ENCODE measurements at places on chromosomes 3 and 15. TPM values are rescaled to one million over a fixed set of nuclear protein-coding genes. Genes with fewer than 3 reads are reported as not detected.

DUOXA2 gene
- polyA plus RNA-seq = not detected

DCLK3 gene
- polyA plus RNA-seq = 1.4 TPM

SAMMSON gene
- 0.16 TPM for polyA plus RNA-seq

RAD51 gene
- 9.5 TPM for polyA plus RNA-seq

ACOX2 gene
- polyA plus RNA-seq = 43.3 TPM

TEX9 gene
- polyA plus RNA-seq = 20.6 TPM

PAQR5 gene
- polyA plus RNA-seq = 6.0 TPM

DISP2 gene
- 1.1 TPM for polyA plus RNA-seq

MUSTN1 gene
- 1.7 TPM for polyA plus RNA-seq

GOLGA6L2 gene
- not detected for polyA plus RNA-seq

CCDC13 gene
- polyA plus RNA-seq = 1.9 TPM

GASK1A gene
- polyA plus RNA-seq = 4.4 TPM

TMEM207 gene
- 0.37 TPM for polyA plus RNA-seq

VIPR1 gene
- 9.2 TPM for polyA plus RNA-seq

ZNF592 gene
- polyA plus RNA-seq = 23.0 TPM

SKOR1 gene
- polyA plus RNA-seq = 0.28 TPM

NR1I2 gene
- polyA plus RNA-seq = 0.44 TPM

DPPA2 gene
- not detected for polyA plus RNA-seq

ITGB5 gene
- 45.8 TPM for polyA plus RNA-seq

B3GALNT1 gene
- 34.8 TPM for polyA plus RNA-seq

SI gene
- not detected for polyA plus RNA-seq

SLC28A1 gene
- 0.13 TPM for polyA plus RNA-seq

SLC12A1 gene
- polyA plus RNA-seq = 0.66 TPM

ZBBX gene
- 7.8 TPM for polyA plus RNA-seq

PPP4R2 gene
- polyA plus RNA-seq = 105 TPM

GP9 gene
- polyA plus RNA-seq = 1.7 TPM

C3orf49 gene
- polyA plus RNA-seq = 1.3 TPM

OR5K1 gene
- polyA plus RNA-seq = not detected

MUC20 gene
- polyA plus RNA-seq = 14.2 TPM

TMEM158 gene
- 3.4 TPM for polyA plus RNA-seq

CSPG5 gene
- polyA plus RNA-seq = 1.1 TPM

SLC27A2 gene
- 8.8 TPM for polyA plus RNA-seq

MME gene
- 33.1 TPM for polyA plus RNA-seq

DNAJA4 gene
- 34.3 TPM for polyA plus RNA-seq

AGBL1 gene
- 0.10 TPM for polyA plus RNA-seq

SST gene
- polyA plus RNA-seq = 1.3 TPM

GOLGA8M gene
- polyA plus RNA-seq = 3.9 TPM

ZIC1 gene
- polyA plus RNA-seq = not detected

TICRR gene
- 6.9 TPM for polyA plus RNA-seq

PLS1 gene
- 18.1 TPM for polyA plus RNA-seq

CSTA gene
- 0.83 TPM for polyA plus RNA-seq

EEF1AKMT4 gene
- polyA plus RNA-seq = 4.0 TPM

VEPH1 gene
- polyA plus RNA-seq = 43.5 TPM

MESP1 gene
- not detected for polyA plus RNA-seq

TGM4 gene
- 0.03 TPM for polyA plus RNA-seq

CPN2 gene
- polyA plus RNA-seq = not detected

BCL2A1 gene
- 0.73 TPM for polyA plus RNA-seq

HCN4 gene
- polyA plus RNA-seq = 0.24 TPM

LRRC2 gene
- 0.60 TPM for polyA plus RNA-seq

ST3GAL6 gene
- 20.8 TPM for polyA plus RNA-seq

CCR9 gene
- polyA plus RNA-seq = 0.10 TPM

NPTN gene
- polyA plus RNA-seq = 126 TPM

BDH1 gene
- 16.9 TPM for polyA plus RNA-seq

AP2M1 gene
- polyA plus RNA-seq = 324 TPM

Data from right lung (tissue), 10 donors.